ENCODE measurements at places on chromosomes 4 and X. TPM values are rescaled to one million over a fixed set of nuclear protein-coding genes. Genes with fewer than 3 reads are reported as not detected.

Gene UGT2B17
- not detected for total RNA-seq

Gene RASSF6
- total RNA-seq: 0.71 TPM

Gene F9
- not detected for total RNA-seq

Gene UCHL1
- 837 TPM for total RNA-seq

Gene TMEM47
- total RNA-seq: 1.5 TPM

Gene TIMM8A
- total RNA-seq: 26.8 TPM

Gene PCDH11X
- total RNA-seq: 0.02 TPM

Gene ESX1
- total RNA-seq: 0.06 TPM

Gene HMX1
- total RNA-seq: 0.10 TPM
